ENCODE measurements at places on chromosomes 6 and 20. TPM values are rescaled to one million over a fixed set of nuclear protein-coding genes. Genes with fewer than 3 reads are reported as not detected.

- no peak for DNase-seq
Observed at GRCh38 chr6:53926505-53926904, 131.7 kb downstream of the LRRC1 start.

- no peak for DNase-seq
Observed at GRCh38 chr6:39338397-39338796, 15.9 kb upstream of the KCNK16 start.

- DNase-seq: no peak
Observed at GRCh38 chr6:73339340-73339739, 14.7 kb downstream of the DPPA5 start.

DNA sequence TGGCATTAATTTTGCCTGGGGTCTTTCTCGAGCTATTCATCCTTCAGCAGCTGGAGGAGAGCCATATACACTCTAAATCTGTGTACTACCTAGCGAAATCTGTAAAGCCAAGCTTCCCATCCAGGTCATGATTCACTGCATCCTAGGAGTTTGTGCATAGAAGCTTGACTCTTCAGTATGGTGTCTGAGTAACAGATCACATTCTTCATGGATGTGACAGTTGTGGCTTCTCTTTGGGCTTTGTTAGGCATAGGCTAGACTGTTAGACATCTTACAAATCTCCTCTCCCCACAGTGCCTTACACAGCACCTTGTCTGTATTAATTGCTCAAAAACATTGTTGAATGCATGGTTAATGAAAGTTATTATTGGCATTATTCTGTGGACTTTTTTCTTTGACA lies 177.0 kb downstream of the EYA4 start:
- DNase-seq: no peak

DNA sequence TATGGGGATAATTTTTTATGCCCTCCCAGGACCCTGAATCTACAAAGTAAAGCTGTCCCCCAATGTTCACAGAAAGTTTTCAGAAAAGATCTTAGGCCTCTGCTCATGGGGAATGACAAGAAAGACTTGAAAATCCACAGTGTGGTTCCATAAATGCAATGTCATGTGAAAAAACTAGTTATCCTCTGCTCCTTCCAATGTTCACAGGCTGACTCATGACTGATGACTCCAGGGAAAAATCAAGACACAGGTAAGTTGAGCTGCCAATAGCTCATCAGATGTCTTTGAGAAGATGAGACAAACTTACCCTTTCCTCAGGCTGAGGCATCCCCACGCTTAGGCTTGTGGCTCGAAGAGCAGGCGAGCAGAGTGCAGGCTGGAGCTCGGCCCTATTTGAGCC lies 14.8 kb upstream of the BCLAF1 start:
- no peak for DNase-seq

DNA sequence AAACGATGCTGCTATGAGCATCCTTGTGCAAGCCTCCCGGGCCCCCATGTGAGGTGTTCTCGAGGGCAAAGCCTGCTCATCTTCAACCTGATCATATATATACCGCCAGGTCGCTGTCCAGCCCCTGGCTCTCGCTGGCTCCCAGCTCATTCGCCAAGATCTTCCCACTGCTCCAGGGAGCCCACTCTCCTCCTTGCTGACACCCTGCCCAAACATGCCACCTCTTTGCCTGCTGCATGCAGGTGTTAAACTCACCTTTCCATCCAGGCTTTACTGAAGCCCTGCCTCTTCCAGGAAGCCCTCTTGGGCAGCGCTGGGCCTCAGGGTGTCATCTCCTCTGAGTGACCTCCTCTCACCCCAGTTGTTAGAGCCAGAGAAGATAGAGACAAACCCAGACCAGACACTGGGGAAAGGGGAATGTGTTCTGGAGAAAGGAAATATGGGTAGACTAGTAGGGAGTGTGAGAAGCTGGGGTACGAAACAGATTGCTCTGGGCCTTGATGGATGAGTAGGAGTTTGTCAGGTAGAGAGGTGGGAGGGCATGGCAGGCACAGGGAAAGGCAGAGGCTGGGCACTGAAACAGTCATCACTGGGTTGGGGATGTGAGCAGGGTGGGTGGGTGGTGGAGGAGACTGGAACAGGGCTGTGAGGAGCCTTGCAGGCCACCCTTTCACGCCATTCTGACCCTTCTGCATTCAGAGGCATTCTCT lies 1.2 kb upstream of the DLGAP4 start:
- DNase-seq: no peak

DNA sequence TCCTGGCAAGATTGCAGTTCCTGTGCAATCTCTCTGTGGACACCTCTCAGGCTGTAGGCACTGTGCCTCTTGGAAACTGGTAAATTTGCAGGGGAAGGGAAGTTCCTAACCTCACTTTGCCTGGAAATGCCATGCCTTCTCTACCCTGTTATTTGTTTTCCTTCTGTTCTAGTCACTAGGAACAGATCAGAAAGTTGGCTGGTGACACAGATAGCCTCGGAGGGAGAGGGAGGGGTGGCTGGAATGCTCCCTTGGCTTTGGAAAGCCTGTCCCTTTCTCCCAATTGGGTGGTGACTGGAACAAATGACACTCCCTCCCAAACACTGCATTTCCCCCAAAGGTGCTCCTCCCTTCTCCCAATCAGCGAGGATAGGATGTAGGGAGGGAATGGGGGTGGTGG lies 131.5 kb upstream of the F13A1 start:
- DNase-seq: no peak

- no peak for DNase-seq
Observed at GRCh38 chr6:42375007-42375635, 76.6 kb downstream of the TRERF1 start.

DNA sequence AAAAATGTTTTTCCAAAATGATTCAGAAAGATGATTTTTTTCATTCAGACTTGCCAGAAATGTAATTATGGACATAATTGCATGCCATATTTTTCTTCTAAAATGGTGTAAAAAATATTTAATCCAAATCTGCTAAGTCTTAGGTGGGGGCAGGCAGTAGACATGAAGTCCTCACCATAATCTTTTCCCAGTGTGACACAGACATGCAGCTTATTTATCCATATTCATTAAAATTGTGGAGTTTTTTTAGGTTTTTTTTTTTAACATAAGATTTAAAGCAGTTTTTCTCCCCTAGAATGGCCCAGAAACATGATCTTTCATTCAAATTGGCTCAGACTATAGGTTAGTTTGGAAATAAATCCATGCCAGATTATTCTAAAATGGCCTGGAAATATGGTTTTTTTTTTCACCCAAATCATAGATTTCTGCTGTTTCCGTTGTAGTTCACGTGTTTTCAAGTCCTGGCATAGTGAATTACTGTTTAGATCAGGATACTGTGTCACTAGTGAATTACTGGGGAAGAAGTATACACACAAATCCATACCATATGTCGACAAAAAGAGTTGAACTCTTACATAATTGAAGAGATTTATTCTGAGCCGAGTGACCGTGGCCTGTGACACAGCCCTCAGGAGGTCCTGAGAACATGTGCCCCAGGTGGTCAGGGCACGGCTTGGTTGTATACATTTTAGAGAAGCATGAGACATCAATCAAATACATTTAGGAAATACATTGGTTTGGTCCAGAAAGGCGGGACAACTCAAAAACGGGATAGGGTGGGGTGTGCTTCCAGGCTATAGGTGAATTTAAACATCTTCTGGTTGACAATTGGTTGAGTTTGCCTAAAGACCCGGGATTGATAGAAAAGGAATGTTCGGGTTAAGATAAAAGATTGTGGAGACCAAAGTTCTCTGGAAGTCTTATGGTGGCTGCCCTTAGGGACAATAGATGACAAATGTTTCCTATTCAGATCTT lies 33.9 kb downstream of the ZNF133 start:
- DNase-seq: no peak

DNA sequence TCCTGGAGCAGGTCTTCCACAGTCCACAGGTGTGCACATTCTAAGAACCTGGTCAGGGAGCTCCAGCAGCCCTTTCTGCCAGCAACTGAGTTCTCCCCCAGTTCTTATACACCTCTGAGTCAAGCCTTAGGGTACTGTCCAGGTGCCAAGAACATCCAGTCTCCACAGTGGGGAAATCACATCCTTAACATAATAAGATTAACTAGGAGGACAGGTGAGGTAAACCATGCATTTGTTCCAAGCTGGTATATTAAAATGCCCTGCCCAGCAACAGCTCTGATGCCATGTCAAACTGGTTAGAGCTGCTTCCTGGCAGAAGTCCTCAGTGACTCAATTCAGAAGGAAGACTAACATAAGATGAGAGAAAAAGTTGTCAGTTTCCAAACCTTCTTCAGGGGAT lies 303.9 kb upstream of the SGK1 start:
- no peak for DNase-seq

- peak; percentile 78 for DNase-seq
Observed at GRCh38 chr6:151060096-151060765, 179.5 kb upstream of the AKAP12 start.

GRCh38 chr6:42049948-42050296 lies 402 bp upstream of the TAF8 start:
- DNase-seq: no peak

GRCh38 chr6:157484181-157484580 lies 103.2 kb downstream of the ZDHHC14 start:
- no peak for DNase-seq

- no peak for DNase-seq
Observed at GRCh38 chr6:30641048-30641447, 5.9 kb upstream of the C6orf136 start.

DNA sequence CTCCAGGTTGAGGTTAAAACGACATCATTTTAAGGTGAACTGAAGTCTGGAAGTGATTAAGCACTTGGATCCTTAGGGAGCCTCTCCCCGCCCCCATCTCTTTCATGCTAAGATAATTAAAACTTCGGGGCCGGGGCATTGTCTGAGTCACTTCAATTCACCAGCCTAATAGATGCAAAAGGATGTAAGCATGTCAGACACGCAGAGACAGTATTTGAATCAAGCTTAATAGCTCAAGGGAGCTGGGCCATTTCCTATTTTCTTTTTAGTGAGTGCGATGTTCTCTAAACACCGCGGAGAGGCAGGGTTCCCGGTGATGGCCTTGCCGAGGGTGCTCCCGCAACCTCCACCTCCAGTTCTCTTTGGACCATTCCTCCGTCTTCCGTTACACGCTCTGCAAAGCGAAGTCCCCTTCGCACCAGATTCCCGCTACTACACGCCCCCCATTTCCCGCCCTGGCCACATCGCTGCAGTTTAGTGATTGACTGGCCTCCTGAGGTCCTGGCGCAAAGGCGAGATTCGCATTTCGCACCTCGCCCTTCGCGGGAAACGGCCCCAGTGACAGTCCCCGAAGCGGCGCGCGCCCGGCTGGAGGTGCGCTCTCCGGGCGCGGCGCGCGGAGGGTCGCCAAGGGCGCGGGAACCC lies 516 bp upstream of the IRF4 start:
- DNase-seq: no peak

DNA sequence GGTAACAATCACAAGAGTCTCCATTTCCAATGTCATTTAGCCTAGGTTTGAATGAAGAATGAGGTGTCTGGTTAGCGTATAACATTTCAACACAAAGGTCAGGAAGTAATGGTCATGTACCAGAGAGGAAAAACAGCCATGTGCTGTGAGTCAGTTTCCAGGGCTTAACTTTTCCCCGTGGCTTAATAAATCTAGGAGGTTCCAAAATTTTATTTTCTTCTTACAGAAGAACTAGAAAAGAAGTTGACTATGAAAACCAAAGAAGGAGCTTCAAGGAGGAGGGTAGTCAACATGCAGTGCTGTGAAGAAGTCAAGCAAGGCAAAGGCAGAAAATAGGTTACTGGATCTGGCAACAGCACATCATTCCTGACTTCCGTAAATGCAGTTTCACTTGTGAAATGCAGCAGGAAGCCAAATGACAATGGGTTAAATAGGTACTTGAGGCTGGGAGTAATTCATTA lies 8.4 kb upstream of the GABRR2 start:
- no peak for DNase-seq

- DNase-seq: no peak
Observed at GRCh38 chr6:149026530-149026942, 279.7 kb downstream of the UST start.

- no peak for DNase-seq
Observed at GRCh38 chr20:24452016-24452415, 17.4 kb upstream of the SYNDIG1 start.

- no peak for DNase-seq
Observed at GRCh38 chr20:6123649-6124014, 802 bp upstream of the FERMT1 start.

DNA sequence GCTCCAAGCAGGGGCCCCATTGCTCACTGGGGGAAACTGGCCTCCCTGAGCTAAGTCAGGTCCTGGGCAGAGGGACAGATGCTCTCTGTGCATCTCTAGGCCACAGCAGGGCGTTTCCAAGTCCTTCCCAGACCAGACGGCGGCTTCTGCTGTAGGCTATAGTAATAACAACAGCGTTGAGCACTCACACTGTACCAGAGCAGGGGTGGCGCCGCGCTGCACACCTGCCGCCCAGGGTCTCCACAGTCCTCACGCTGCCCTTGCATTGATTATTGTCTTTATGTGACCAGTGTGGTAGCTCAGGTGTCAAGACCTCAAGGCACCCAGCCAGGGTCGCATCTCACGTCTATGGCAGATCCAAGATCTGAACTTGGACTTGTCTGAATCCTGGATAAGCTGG lies 14.9 kb upstream of the CCN5 start:
- no peak for DNase-seq

GRCh38 chr6:53264915-53265607 lies 83.7 kb downstream of the ELOVL5 start:
- DNase-seq: no peak

Gene RBM12
- total RNA-seq: 64.0 TPM

Gene KIF25
- total RNA-seq: not detected

Gene MAP7
- total RNA-seq: 60.7 TPM

Gene CST5
- not detected for total RNA-seq

Gene CCDC170
- not detected for total RNA-seq

Gene EFCAB8
- total RNA-seq: not detected

Gene SLC22A16
- total RNA-seq: not detected

Gene SIRPB2
- total RNA-seq: not detected

Gene STX16
- 24.3 TPM for total RNA-seq

Gene C6orf141
- total RNA-seq: 0.47 TPM
